Hindlimb muscle (tissue), 1 donor: ENCODE measurements at places on chromosomes 2 and 18. TPM values are rescaled to one million over a fixed set of nuclear protein-coding genes. Genes with fewer than 3 reads are reported as not detected.

DNA sequence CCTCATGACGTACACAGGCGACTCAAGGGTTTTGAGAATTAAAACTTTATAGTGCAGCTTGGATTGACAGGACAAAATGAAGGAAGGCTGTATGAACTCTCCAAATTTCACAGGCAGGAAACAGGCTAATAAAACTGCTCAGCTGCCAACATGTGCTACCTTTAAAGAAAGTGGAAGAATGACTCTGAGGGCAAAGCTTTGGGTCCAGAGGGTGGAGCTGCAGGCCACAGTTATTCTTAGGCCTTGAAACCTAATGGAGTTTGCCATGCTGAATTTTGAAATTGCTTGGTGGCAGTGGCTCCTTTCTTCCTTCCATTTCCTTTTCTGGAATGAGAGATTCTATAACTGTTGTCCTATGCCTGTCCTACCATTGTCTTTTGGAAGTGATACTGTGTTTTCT is 34.8 kb downstream of the HAT1 start:
- DNase-seq, result no peak

GRCh38 chr2:169528271-169528701 is 18.8 kb downstream of the KLHL41 start:
- DNase-seq, result no peak

- peak; percentile 10 for DNase-seq
Observed at GRCh38 chr2:151771599-151772358, 37.5 kb upstream of the NEB start.

- no peak for DNase-seq
Observed at GRCh38 chr2:122063716-122064115, 308.3 kb downstream of the TSN start.

DNA sequence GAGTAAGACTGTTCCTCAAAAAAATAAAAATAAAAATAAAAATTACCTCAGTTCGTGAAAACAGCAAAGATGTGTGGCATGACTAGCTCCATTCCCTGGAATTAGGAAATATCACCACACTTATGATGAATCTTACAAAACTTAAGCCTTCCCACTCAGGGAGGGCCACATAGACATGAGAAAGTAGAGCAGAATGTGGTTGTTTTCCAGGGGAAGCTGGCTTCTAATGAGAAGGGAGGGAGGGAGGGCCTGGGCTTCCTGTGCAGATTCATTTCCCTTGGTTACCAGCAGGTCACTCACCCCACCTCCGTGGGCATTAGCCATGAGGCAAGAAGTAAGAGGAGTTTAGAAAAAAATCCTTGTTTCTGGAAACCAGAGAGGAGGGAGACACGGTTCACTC is 95.9 kb upstream of the RMDN2 start:
- no peak for DNase-seq

- no peak for DNase-seq
Observed at GRCh38 chr2:221731432-221732145, 159.5 kb upstream of the EPHA4 start.

GRCh38 chr2:215579809-215580208 is 143.9 kb upstream of the FN1 start:
- peak; percentile 64 for DNase-seq

- DNase-seq, result no peak
Observed at GRCh38 chr18:22171258-22172119, 2.1 kb downstream of the GATA6 start.

DNA sequence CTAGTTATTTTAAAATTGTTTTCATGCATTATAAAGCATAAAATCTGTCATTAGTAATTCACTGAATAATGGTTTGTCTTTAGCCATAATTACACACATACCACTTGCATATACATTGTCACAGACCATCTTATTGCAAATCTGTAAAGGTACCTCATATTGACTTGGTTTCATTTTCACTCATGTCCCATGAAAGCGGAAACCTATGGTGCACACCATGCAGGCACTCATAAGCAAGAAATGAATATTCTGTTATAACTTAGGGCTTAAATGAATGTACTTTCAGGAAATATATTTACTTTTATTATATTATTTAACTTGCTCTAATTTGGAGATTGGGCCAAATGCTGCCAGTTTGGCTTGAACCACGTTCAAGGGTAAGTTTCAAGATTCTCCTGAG is 29.2 kb upstream of the STK17B start:
- DNase-seq, result no peak

- no peak for DNase-seq
Observed at GRCh38 chr2:82411071-82411470, 2048.0 kb downstream of the SUCLG1 start.

DNA sequence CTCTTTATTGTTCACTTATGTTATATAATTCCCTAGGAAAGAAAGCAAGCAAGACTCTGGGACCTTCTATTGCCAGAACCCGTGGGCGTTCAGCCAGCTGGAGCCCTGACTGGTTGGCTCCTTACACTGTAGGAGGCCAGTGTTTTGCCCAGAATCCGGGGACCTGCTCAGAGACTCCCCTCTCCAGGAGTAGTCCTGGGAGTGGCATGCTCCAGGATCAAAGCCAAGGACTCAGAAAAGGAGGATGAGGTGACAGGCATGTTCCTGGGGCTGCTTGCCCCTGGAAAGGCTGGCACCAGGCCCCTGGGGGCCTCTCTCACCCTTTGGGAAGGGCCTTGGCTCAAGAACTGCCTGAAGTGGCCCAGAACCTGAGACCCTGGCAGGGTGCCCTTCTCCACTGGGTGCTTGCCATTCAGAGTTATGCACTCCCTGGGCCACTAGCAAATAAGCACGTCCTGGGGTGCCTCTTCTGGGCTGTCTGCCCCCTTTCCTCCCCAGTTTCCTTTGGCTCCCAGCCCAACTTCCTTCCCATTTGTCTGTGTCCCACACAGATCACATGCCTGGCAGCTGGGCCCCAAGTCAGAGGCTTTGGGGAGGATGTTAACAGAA is 19.6 kb upstream of the KIF3C start:
- peak; percentile 59 for DNase-seq

DNA sequence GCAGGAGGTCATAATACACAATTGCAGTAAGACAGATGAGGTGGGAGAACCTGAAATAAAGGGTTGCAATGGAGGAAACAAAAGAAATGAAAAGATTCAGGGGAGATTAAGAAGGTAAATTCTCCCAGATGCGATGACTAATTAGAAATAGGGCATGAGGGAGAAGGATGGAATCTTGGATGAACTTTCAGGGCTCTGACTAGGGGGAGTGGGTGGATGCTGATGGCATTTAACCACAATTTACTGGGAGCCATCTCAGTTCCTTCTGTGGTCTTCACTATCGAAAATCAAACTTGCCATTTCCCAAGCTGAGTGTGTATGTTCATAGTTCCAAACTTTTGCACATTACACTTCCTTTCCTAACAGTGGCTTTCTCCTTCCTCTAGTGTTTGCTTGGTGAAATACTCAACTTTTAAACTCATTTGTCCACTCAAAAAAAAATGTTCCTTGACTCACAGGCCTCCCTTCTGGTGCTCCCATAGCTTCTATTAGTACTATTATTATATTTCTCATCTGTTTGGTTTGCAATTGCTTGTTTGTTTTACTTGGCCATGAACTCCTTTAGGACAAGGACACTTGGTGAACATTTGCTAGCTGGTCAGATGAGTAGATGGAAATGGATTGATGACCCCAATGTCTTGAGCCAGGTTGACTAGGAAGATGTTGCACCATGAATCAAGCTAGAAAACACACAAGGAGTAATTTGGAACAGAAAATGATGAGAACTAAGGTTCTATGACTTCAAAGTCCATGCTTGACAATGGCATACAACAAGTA is 178.5 kb downstream of the DIS3L2 start:
- no peak for DNase-seq

GRCh38 chr18:79560042-79560860 is 119.4 kb upstream of the CTDP1 start:
- no peak for DNase-seq

GRCh38 chr2:81206216-81206615 is 901.7 kb upstream of the LRRTM1 start:
- no peak for DNase-seq

GRCh38 chr2:158687315-158687714 is 107.8 kb upstream of the DAPL1 start:
- DNase-seq, result no peak

DNA sequence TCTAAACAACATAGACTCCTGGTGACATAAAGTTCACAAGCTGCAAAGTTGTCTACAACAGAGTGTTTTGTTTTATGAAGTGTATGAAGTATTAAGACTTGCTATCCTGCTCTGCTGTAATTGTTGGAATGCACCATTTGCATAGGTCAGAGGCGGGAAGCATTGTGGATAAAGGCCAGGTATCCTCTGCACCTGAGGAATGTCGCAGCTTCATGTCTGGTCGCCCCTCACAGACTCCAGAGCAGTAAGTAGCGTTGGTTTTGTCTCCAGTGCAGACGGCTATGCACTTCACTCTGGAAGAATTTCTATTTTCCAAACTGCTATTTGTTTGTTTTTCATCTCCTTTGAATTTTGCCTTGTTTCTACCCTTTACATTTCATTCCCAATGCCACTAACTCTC is 63.1 kb downstream of the UNC80 start:
- no peak for DNase-seq

DNA sequence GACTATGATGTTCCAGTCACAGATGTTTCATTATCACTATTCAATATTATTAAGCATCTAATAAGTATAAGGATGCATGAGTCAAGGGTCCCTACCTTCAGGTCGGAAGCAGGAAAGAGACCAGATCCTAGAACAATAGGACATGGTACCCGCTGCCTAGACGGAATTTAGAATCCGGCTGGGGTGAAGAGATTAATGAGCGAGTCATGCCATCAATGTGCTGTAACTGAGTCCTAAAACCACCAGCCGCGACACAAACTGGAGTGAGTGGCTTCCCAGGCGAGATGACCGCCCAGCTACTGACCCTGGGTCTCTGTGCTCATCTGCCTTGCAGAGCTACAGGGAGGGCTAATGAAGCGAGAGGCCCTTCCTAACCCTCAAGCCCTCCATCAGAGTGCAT is 73.6 kb downstream of the DNMT3A start:
- no peak for DNase-seq

GRCh38 chr18:3869848-3870247 is 419.9 kb downstream of the TGIF1 start:
- no peak for DNase-seq

DNA sequence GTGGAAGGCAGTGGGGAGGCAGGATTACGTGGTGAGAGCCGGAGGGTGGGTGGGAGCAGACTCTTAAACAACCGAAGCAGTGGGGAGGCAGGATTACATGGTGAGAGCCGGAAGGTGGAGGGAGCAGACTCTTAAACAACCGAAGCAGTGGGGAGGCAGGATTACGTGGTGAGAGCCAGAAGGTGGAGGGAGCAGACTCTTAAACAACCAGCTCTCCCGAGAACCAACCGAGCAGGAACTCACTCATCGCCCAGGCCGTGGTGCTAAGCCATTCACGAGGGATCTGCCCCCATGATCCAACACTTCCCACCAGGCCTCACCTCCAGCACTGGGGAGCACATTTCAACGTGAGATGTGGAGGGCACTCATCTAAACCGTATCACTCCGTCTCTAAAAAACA is 87.7 kb downstream of the RTP5 start:
- no peak for DNase-seq

DNA sequence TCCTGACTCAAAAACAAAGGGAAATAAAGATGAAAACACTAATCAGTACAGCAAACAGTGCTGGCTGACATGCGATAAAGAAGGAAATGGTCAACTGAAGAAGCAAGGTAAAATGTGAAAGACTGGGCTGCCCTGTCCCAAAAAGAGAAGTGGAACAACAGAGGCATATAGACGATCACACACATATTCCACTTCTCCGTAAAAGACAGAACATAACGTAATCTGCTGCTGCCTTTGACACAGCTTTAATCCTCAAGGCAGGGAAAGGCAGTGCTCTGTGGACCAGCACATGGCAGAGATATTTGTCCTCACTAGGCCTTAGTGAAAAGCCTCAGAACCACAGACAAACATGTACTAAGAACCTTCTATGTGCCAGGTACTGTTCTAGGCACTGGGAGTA is 24.3 kb upstream of the REL start:
- no peak for DNase-seq

GRCh38 chr2:206259376-206260187 is 14.9 kb upstream of the ZDBF2 start:
- no peak for DNase-seq

SP140L gene
- 7.7 TPM for polyA plus RNA-seq

GKN1 gene
- 0.25 TPM for polyA plus RNA-seq

CDH19 gene
- polyA plus RNA-seq, result 0.92 TPM

DNER gene
- polyA plus RNA-seq, result 1.1 TPM

KLHL41 gene
- polyA plus RNA-seq, result 3,726 TPM

XRCC5 gene
- polyA plus RNA-seq, result 146 TPM

CHRND gene
- 173 TPM for polyA plus RNA-seq

VWC2L gene
- polyA plus RNA-seq, result not detected
